ENCODE measurements at places on chromosomes 4 and X.

DNA sequence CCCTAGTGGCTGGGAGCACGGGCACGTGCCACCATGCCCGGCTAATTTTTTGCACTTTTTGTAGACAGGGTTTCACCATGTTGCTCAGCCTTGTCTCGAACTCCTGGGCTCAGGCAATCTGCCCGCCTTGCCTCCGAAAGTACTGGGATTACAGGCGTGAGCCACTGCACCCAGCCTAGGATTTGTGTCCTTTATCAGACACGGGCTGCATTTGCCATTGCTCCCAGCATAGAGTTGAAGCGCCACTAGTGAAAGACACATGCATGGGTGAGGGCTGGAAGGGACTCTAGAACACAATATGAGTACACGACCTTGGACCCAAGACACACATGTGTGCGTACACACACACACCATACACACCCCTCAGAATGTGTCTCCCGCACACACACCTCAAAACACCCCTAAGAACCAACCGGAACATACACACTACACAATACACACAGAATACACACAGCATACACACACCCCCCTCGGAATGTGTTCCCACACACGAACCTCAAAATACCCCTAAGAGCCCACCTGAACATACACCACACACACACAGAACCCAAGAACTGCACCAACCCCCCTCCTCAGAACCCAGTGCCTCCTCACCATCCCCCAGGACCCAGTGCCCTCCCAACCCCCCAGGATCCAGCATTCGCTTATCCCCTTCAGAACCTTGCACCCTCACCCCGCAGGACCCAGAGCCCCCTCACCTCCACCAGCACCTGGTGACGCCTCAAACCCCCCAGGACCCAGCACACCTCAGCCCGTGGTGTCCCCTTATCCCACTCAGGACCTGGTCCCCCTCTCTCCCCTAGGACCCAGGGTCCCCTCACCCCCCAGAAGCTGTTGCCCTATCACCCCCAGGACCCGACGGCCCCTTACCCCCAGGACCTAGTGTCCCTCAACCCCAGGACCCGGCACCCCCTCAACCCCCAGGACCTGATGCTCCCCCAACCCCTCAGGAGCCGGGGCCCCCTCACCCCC, 1.0 kb downstream of the TNIP2 start:
- no peak for DNase-seq

GRCh38 chrX:130789793-130790192, 113.2 kb downstream of the ENOX2 start:
- no peak for DNase-seq

DNA sequence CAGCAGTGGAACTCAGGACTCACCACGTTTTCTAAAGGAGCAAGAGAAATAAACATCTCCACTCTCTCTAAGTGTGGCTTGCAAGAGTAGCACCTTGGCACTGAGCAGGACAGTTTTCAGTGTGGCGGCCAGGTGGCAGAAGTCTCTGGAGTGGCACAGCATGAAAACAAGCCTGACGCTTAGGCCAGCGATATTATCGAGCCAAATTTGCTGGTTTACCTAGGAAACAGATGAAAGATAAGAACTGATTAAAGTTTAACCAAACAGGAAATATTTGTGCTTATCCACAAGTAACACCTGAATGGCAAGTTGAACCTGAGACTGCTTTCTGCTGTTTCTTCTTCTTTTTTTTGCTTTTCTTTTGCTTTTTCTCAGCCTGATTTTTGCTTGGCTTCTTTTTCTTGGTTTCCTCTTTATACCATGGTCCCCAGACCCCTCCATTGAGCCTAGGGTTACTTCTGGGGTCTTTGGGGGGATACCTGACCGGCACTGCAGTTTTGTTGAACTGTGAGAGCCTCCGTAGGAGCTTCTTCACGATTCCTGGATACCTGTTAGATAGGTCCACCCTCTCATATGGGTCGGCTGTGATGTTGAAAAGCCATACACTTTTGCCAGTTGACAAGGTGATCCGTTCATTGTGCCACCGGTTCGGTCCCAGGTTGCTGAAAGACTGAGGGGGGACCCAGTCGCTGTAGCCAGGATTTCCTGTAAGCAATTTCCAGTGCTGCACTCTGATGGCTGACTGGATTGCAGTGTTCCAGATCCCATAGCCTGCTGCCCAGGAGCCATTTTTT, 77.3 kb downstream of the ARSJ start:
- peak; percentile 18 for DNase-seq

GRCh38 chrX:15504661-15505060, 4.1 kb downstream of the BMX start:
- no peak for DNase-seq

DNA sequence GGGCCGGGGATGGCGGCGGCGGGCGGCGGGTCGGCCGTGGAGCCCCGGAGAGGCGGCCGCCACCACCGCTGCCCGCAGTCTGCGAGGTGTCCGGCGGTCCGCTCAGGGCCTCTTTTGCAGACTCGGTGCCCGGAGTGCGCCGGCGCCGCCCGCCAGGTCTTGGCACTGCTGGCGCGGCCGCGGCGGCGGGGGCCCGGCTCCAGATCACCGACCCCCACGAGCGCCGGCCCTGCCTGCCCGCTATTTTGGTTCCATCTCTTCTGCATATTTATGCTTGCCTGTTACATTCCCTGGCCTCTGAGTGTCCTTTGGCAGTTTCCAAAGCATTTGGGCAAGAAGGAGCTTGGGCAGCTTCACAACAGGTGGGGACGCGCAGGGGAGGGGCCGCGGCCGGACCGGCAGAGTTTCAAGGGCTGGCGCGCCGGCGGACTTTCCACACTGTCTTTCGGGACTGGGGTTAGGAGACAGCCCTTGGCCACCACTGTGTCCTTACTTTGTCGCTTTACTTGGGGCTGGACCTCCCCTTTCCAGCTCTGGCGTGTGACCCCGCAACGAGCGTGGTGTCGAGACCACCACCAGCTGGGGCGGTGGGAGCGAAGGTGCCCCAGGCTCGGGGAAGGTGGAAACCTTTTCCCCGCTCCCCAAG, 668 bp upstream of the TAPT1 start:
- DNase-seq, result no peak

DNA sequence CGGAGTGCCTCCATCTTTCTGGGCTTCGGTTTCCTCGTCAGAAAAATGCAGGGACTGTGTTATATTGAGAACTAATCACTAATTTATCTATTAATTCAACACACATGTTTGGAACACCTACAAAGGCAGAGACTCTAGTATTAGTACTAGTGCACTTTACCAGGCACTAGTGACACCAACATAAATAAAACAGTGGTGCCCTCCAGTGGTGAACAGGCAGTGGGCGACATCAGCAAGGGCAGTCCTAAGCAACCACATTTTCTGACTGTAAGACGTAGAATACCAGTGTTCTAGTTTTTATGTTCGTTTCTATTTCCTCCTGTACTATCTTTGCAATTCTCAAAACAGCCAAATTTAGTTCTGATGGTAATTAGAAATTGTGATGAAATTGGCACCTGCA, 69.1 kb upstream of the UCP1 start:
- DNase-seq, result no peak

DNA sequence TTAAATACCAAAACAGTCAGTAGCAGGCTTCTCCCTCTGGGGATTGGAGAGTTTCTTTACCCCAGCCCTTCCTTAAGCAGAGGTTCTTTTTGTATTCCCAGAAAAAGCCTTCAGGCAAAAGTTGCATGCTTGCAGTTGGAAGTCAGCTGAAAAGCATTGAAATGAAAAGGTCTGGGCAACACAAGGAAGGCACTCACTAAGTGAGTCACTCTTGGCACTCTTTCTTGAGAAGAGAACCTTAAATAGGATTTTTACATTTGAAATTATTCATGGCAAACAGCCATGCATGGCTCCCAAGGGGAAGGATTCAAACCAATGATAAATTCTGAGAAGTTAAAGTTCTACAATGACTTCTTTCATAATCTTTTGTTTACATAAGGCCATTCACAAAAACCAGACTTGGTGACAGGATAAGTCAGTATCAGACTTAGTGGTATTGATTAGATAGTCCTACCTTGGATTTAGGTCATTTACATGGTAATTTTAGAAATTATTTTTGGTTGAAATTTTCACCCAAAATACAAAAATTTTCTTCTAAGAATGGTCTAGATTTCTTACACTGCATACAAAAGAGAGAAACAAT, 2068.9 kb downstream of the PCDH7 start:
- DNase-seq, result no peak

- peak; percentile 13 for DNase-seq
Observed at GRCh38 chrX:8988446-8988845, 45.5 kb downstream of the FAM9B start.

GRCh38 chr4:38082424-38083385, 122.5 kb downstream of the PTTG2 start:
- DNase-seq, result no peak

DNA sequence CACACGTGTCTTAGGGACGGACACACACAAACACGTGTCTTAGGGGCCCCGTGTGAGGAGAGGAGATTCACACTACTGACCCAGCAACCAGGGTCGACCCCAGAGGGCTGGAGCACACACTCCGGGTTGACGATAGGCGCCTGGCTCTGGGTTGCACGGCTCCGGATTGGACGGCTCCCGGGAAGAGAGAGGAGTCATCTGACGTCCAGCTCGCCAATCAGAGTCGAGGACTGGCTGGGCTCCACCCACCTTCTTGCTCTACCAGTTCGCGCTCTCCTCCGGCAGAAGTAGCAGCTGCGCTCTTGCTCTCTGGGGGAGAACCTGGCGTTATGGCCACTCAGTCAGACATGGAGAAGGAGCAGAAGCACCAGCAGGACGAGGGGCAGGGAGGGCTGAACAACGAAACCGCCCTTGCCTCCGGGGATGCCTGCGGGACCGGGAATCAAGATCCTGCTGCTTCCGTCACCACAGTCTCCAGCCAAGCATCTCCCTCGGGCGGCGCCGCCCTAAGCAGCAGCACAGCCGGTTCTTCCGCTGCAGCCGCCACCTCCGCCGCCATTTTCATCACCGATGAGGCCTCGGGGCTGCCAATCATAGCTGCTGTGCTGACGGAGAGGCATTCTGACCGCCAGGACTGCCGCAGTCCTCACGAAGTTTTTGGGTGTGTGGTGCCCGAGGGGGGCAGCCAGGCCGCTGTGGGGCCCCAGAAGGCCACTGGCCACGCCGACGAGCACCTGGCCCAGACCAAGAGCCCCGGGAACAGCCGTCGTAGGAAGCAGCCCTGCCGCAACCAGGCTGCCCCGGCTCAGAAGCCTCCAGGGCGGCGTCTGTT, 74.3 kb downstream of the NUDT10 start:
- no peak for DNase-seq

DNA sequence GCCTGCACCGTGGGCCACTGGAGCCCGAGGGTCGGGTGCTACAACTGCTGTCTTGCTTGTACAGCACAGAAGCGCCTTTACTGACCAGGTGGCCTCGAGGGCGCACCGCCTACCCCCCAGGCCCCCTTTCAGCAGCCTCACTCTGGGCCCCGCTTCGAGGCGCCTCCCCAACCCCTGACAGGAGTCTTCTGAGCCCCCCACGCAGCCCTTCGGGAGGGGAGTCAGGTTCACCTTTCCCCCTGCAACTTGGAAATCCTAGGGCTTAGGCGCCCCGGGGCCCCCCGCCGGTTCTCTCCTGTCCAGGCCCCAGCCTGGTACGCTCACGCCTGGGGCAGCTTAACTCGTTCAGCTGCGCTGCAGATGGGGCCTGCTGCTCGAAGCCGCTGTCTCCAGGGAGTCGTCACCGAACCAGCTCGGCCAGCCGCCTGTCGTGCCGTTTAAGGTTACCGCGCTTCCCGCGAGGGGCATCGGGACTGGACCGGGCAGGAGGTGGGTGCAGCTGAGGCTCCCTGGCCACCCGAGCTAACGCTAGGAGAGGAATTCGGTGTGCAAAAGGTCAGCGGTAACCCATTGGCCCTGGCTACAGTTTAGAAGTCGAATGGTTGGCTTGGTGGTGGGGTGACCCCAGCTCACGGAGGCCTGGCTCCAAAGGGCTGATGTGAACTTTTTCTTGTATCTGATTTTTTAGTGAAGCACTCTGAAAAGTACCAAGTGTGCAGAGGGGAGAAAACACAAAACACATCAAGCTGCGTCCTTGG, 58.9 kb upstream of the BCOR start:
- DNase-seq, result no peak

DNA sequence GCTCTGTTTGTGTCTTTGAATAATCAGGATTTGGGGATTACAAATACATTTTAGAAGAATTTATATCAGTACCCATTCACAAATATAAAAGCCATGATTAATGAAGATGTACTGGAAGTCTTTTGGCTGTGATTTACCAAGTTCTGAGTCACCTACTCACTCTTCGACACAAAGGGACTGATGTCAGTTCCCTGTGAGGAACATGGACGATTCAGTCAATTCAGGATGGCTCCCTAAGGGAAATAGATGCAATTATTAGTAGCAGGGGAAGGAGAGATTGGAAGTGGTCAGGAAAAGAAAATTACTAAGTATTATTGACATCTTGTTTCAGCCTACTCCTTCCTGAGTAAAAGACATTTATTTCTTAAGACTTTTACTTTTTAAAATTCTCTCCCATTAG, 550.7 kb upstream of the SLIT2 start:
- no peak for DNase-seq

DNA sequence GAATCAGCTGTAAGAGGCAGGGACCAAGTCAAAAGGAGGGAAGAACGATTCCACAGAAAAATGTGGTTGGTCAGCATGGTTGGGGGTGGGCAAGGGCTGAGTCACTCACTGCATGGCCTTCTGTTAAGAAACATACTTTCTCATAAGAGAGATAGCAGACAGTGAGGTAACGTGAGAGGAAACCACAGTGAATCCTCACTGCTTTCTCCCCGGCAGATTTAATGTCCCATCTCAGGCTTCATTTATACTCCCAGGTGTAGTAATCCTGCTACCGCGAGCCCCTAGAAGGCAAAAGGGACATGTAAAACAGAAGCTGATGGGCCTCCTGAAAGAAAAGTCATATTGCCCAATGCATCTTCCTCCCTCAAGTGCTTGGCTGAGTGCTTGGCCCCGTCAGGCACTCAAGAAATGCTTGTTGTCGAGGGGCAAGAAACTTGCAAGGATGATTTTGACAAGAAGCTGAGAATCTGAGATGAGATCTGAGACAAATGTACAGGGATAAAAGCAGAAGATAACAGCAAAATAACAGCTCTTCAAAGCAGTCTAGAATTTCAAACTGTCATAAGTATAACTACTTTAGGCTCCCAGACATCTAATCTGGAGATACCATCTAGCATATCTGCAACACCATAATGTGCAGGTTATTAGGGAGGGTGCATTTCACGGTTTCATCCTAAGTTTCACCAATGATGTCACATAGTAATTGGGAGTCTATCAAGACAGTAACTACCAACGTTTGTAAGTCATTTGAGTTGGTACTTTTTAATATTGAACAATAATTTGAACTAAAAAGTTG, 40.2 kb downstream of the SH3KBP1 start:
- DNase-seq, result no peak

GRCh38 chr4:137754652-137755471, 222.6 kb upstream of the PCDH18 start:
- no peak for DNase-seq

GRCh38 chr4:108087293-108087967, 81.3 kb downstream of the LEF1 start:
- no peak for DNase-seq

- no peak for DNase-seq
Observed at GRCh38 chr4:114466299-114466698, 132.3 kb upstream of the UGT8 start.

DNA sequence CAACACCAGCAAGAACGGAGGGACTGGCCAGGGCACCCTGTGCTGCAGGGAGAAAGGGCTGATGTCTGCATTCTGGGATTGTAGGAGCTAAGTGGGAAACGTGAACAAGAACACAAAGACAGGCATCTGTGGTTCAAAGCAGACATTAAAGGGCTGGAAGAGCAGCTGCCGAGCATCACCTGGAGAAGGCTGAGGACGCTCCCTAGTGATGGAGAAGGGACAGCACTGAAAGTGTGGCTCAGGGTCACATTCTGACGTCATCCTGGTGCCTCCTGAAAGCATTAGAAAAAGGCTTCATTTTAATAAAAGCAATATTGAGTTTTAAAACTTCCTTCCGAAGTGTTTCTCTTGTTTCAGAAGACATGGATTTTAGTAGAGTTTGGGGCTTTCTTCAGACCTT, 62.3 kb downstream of the CLDN22 start:
- DNase-seq, result no peak

Data from stimulated activated CD8-positive, alpha-beta memory T cell treated with anti-CD3 and anti-CD28 coated beads, Interleukin-4, amount 100 ng/mL, for 4 hours (primary cell).